NCI-H2171 treated with DMSO at 0.1 percent for 48 hours (cell line): ENCODE measurements at places on chromosomes 16 and 17.

- no peak for DNase-seq
These were observed 5.3 kb upstream of the TMEM100 start for GRCh38 chr17:55727920-55728319.

GRCh38 chr17:7855660-7856010 lies 769 bp downstream of the TMEM88 start:
- DNase-seq: no peak

DNA sequence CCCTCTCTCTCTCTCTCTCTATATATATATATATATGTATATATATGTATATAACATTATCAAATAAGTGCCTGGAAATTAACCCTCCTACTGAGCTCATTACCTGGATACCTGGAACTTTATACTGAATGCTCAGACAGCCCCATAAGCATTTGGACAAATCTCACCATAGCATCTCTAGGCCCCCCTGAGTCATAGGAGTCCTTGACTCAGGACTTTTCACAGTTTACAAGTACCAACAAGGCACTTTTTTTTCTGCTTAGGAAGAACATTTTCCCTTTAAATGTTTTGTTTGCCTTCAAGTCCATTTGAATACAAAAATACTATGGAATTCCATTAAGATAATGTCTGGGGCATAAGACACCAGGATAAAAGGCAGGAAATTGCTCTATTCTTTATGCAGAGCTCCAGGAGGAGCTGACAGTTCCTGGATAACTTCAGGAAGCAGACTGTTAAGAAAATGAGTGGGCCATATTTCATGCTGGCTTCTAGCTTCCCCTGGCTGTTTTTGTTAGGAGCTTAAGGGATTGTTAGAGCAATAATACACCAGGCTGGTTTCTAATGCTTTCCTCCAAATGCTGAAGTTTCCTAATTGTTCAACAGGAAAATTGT lies 171.7 kb upstream of the ASIC2 start:
- DNase-seq: no peak

DNA sequence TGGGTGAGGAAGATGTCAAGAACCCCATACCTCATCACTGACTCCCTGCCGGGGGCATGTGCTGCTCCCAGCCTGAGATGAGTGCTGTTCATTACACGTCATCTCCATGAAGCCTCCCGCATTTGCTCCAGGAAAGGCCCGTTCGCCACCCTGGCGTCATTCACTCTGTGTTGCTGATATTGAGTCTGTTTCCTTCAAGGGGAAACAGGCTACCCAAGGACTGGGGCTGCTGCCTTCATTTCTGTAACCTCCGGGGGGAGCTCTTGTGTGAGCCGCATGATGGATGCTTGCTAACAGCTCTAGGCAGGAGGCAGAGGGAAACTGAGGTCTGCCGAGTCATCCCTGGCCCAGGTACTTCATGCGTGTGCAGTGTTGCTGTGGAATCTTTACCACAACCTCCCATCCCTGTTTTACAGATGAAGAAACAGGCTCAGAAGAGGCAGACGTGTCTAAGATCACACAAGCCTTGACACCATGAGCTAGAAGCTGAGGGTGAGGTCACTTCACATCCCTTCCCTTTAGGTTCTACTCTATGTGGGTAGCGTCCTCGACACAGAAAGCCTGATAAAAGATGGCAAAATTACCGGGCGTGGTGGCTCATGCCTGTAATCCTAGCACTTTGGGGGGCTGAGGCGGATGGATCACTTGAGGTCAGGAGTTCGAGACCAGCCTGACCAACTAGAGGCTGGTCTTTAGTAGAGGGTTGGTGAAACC lies 3.5 kb upstream of the ARMC5 start:
- no peak for DNase-seq

- DNase-seq: no peak
These were observed 62.4 kb downstream of the CDH11 start for GRCh38 chr16:65059406-65059980.

DNA sequence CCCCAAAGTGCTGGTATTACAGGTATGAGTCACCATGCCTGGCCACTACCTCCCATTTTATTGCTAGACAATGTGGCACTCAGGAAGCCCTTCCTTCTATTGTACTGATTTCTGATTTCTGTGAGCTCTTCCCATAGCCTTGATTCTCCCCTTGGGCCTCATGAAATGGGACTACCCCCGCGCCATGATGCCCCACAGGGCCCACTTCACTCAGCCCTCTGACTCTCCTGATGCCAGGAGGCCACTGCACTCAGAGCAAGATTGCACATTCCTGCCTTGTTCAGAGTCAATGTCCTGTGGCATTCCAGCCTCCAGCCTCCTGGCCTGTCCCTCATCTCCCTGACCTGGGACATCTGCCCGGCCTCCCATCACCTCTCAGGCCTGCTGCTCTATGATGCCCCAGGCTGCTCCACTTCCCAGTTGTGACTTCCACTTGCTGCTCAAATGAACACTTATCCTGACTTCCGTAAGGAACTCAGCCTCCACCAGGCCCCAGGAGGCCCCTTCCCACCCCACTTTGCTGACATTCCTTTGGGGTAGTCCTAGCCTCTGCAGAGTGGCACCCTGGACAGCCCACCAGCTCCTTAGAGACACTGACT lies 66.6 kb upstream of the KSR1 start:
- DNase-seq: no peak

DNA sequence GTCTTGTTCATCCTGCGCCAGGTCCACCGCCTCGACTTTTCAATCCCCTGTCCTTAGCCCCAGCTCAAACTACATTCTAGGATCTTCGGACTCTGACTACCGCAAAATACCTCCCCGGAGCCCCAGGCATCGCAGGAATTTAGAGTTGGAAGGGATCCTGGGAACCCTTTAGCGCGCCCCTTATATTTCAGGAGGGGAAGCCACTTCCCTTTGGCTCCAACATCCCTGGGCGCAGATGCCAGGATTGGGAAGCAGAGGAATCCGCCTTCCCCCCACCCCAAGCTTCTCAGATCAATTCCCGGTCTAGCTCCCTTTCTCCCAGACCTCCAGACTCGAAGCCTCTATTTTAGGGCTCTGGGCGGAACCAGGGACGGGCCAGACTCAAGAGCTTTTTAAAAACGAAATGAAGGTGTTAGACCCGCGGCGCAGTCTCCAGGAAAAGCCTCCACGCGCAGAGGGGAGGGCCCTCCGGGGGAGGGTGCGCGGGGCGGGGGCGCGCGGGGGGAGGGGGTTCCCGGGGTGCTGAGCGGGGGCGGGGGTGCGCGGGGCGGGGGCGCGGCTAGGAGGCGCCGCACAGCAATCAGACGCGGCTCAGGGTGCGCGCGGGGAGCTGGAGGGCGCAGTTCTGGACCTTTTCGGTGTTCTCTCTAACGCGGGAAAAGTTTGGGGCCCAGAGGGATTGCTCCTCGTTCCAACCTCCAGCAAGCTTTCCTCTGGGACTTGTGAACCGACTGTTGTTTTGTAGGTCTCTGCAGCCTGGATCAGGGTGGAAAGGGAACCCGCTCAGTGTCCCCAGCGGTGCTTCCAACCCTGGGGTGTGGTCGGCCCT lies 1.6 kb downstream of the AHSP start:
- DNase-seq: no peak

GRCh38 chr16:64159976-64160375 lies 961.9 kb downstream of the CDH11 start:
- DNase-seq: no peak

DNA sequence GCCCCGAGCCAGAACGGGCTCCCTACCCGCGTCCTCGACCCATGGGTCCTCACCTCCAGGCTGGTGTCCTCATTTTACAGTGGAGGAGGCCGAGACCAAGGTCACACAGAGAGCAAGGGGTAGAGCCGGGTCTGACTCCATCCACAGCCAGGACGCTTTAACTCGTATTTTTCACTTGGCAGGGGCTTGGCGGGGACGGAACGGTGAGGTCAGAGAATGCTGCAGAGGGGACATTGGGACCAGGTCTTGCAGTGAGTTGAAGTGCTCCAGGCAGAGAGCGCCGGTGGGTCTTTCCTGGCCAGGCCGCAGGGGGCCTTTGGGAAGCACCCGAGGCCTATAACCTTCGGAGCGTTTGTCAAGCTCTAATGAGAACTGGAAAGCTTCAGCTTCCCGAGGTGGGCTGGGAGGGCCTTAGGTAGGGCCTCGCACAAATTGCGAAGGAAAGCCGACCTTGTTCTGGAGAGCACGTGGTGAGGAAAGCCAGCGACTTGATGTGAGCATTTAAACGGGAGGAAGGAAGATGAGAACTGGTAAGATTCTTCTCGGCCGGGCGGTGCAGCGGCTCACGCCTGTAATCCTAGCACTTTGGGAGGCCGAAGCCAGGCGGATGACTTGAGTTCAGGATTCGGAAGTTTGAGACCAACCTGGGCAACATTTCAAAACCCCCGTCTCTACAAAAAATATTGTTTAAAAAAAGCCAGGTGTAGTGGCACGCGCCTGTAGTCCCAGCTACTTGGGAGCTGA lies 908 bp upstream of the CLUH start:
- no peak for DNase-seq

DNA sequence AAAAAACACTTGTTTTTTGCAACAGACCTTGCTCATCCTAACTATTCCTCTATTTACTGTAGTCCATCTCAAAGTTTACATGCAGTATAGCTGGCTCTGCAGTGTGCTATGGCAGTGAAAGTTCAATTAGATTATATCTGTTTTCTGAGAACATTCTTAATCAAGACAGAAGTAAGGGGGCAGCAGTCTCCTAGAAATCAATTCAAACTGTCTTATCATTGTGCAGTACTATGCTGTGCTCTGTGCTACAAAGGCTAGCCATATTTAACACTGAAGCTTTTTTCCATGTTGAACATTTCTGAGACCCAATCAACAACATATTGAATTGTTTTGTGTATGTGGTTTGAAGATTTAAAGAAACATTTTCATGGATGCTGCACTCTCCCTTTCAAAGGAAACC lies 11.4 kb downstream of the NETO2 start:
- DNase-seq: peak; percentile 2

GRCh38 chr16:50367777-50368409 lies 895 bp downstream of the BRD7 start:
- DNase-seq: no peak

DNA sequence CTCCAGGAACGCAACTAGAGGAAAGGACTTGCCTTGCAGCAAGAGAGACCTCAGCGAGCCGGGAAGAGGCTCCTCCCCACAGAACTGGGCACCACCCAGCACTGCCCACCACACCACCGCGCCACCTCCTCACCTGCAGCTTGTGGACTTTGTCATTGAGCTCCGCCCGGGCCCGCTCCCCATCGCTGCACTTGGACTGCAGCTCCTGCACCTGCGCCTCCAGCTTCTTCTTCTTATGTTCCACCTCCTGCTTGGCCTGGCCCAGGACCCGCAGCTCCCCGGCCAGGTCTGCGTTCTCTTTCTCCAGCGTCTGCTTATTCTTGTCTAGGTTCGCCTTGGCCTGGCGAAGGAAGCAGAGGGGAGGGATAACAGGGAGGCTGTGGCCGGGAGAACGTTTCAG lies 76.7 kb downstream of the NDE1 start:
- DNase-seq: no peak

GRCh38 chr17:75250009-75250471 lies 11.4 kb downstream of the GGA3 start:
- peak; percentile 79 for DNase-seq

- DNase-seq: no peak
These were observed 301.7 kb upstream of the N4BP1 start for GRCh38 chr16:48911700-48912099.

GRCh38 chr16:12020009-12020408 lies 43.5 kb downstream of the SNX29 start:
- DNase-seq: no peak

- no peak for DNase-seq
These were observed 420.9 kb downstream of the SHISA9 start for GRCh38 chr16:13322336-13322735.

- DNase-seq: no peak
These were observed 24.4 kb downstream of the CNTNAP1 start for GRCh38 chr17:42706732-42707131.

- no peak for DNase-seq
These were observed 113.4 kb upstream of the TOB1 start for GRCh38 chr17:50979524-50979927.

GRCh38 chr17:40122999-40123810 lies 1.4 kb downstream of the MSL1 start:
- peak; percentile 78 for DNase-seq

- DNase-seq: no peak
These were observed 49.7 kb downstream of the MARF1 start for GRCh38 chr16:15593235-15593634.

- no peak for DNase-seq
These were observed 14.5 kb downstream of the KANSL1 start for GRCh38 chr17:46178550-46179214.

GRCh38 chr16:69784586-69784985 lies 22.5 kb downstream of the WWP2 start:
- no peak for DNase-seq
